NCI-H460 (cell line): ENCODE measurements at places on chromosomes 5 and 9. TPM values are rescaled to one million over a fixed set of nuclear protein-coding genes. Genes with fewer than 3 reads are reported as not detected.

- no peak for DNase-seq
These were observed 73.3 kb downstream of the FGF18 start for GRCh38 chr5:171492781-171493180.

TLE4 gene
- total RNA-seq = 9.5 and 12.7 TPM in 2 replicates

DNA sequence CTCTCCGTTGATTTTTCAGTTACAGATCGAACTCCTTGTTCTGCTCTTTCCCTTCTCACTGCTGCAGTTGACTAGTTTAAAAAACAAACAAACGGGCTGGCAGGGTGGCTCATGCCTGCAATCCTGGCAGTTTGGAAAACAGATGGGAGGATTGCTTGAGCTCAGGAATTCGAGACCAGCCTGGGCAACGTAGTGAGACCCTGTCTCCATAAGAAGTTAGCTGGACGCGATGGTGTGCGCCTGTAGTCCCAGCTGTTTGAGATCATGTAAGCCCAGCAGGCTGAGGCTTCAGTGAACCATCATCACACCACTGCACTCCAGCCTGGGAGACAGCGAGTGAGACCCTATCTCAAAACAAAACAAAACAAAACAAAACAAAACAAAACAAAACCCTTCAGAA is 51.4 kb upstream of the NCS1 start:
- DNase-seq = no peak

GRCh38 chr5:83179966-83180365 is 102.6 kb downstream of the XRCC4 start:
- DNase-seq = no peak

DNA sequence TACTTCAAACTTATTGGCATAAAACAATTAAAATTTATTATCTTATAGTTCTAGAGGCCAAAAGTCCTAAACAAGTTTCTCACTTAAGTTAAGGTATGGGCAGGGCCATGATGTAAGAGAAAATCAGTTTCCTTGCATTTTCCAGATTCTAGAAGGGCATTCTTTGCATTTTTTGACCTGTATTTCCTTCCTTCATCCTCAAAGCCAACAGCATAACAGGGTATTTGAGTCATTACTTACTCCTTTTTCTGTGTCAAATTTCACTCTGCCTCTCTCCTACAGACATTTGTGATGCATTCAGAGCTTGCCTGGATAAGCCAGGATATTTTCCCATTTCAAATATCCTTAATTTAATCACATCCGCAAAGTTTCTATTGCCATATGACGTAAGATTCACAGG is 1499.0 kb downstream of the EFNA5 start:
- DNase-seq = no peak

DNA sequence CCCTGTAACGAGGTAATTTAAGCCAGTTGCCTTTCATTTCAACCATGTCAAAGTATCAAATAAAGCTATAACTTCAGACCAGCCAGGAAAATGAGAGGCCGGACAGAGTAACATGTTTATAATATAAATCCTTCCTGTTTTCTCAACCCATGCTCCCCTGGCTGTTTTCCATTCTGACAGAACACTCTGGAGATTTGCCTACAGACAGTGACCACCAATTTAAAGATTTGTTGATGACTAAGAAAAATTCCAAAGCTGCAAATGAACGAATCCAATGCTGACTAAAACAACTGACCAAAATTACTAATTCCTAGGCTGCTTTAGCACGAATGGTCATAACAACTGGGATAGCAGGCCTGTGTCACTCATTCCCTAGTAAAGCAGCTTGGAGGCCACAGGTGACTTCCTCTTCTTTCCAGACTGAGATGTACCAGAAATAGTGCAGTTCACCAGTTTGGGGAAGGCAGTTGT is 141.4 kb downstream of the AOPEP start:
- peak; percentile 46 for DNase-seq

- no peak for DNase-seq
These were observed 82.2 kb downstream of the SMIM23 start for GRCh38 chr5:171867786-171868185.

DNA sequence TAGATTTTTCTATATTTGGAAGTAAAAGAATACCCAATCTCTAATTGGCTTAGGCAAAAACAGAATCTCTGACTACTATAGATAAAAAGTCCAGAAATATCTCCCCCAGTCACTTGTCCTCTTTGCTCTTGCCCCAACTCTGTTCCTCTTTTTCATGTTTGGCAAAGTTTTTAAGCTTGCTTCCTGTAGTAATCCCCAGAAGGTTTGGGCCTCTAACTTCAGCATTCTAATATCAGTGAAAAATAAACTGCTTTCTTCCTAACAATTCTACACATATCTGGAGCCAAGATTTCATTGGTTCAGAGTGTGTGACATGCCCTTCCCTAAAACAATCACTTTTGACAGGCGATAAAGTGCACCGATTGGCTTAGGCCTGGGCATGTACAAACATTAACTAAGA is 1680.3 kb downstream of the MAT2B start:
- DNase-seq = no peak

DNA sequence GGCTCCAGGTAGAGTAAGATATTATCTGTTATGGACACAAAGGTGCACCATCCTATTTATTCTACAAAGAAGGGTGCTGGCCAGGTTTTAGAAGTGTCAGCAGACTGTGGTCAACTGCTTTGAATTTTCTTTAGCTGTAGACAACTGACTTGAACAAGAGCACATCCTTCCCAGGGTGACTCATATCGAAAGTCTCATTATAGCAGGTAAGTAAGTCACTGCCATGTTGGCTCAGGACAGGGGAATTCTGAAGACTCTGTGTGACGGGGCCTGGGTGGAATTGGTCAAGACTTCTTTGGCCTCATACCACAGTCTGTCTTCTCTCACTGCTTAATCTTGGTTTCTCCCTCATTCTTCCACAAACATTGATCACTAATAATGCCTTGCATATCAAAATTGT is 214.5 kb upstream of the CDH9 start:
- DNase-seq = no peak

FOXD4 gene
- total RNA-seq = 0.14 and 0.30 TPM in 2 replicates

GMCL2 gene
- total RNA-seq = not detected in 2 replicates

GRCh38 chr5:103259705-103260355 is 1.3 kb downstream of the MACIR start:
- DNase-seq = peak; percentile 31

GRCh38 chr5:44887722-44888121 is 79.0 kb downstream of the MRPS30 start:
- DNase-seq = no peak

GRCh38 chr9:90900130-90900529 is 98.5 kb downstream of the SYK start:
- DNase-seq = no peak

GADD45G gene
- 3.4 and 3.8 TPM in 2 replicates for total RNA-seq

FABP6 gene
- total RNA-seq = 1.0 and 2.2 TPM in 2 replicates

ANKRD18A gene
- 1.7 and 3.9 TPM in 2 replicates for total RNA-seq

DNA sequence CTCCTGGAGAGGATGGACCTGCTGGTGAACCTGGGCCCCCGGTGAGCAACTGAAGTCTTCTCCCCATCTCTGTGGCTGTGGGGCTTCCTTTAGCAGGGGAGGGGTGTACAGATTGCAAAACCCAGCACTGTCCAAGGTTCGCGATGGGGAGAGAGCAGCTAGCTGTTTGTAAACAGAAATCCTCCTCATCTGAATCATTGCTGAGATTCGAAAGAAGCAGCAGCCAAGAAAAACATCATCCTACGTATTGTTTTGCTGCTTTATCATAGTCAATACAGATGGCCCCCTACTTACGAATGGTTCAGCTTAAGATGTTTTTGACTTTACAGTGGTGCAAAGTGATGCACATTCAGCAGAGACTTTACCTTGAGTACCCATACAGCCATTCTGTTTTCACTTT is 80.0 kb upstream of the TGFBR1 start:
- peak; percentile 51 for DNase-seq

BASP1 gene
- total RNA-seq = 162 and 205 TPM in 2 replicates

TAS2R1 gene
- not detected in 2 replicates for total RNA-seq

GRCh38 chr5:58275516-58275915 is 184.4 kb downstream of the PLK2 start:
- no peak for DNase-seq
